ENCODE measurements at places on chromosomes 1 and 21.

GRCh38 chr21:30674312-30674711 is 31.6 kb downstream of the KRTAP20-3 start:
- no peak for DNase-seq

DNA sequence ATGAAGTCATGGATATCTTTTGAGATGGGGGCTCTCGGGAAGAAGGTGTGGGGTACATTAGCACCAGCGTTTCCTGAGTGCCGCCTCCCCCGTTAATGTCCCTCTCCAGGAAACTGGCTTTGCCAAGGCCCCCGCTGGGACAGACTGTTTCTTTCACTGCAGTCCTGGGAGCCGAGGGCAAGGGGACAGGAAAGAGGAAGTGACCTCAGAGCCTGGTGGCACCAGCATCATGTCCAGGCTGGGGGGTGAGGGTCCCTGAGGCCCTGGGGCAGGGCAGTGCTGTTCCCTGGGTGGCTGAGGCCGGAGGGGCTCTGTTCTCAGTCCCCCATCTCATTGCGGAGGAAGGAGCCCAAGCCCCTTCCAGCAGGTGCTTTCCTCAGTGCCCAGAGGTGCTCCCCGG is 5.8 kb downstream of the PFKL start:
- DNase-seq: no peak

DNA sequence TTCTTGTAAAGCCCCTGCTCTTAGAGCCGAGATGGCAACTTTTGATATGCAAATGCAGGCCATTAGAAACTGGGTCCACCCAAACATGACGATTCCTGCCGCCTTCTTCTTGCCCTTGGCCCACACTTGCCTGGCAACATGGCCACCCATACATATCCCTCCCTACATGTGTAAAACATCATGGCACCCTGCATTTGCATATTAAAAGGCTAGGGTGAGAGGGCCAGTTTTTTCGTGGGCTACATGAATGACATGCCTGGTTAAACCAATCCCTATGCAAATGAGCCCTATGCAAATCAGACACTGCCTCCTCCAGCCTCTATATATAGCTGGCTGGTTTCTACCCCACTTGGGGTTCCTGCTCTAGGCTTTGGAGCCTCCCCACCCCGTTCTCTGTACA is 18.8 kb downstream of the PLA2G2A start:
- no peak for DNase-seq

GRCh38 chr1:15413563-15414444 is 4.1 kb downstream of the EFHD2 start:
- no peak for DNase-seq

GRCh38 chr1:52268372-52268771 is 97.6 kb downstream of the CC2D1B start:
- DNase-seq: no peak

- peak; percentile 51 for DNase-seq
Measured at GRCh38 chr21:45140346-45140940, 66.1 kb downstream of the ADARB1 start.

GRCh38 chr21:38937286-38937790 is 131.6 kb downstream of the ETS2 start:
- DNase-seq: no peak

- DNase-seq: no peak
Measured at GRCh38 chr1:40017951-40018575, 22.5 kb upstream of the CAP1 start.

GRCh38 chr1:92820551-92820950 is 11.3 kb upstream of the RPL5 start:
- no peak for DNase-seq

DNA sequence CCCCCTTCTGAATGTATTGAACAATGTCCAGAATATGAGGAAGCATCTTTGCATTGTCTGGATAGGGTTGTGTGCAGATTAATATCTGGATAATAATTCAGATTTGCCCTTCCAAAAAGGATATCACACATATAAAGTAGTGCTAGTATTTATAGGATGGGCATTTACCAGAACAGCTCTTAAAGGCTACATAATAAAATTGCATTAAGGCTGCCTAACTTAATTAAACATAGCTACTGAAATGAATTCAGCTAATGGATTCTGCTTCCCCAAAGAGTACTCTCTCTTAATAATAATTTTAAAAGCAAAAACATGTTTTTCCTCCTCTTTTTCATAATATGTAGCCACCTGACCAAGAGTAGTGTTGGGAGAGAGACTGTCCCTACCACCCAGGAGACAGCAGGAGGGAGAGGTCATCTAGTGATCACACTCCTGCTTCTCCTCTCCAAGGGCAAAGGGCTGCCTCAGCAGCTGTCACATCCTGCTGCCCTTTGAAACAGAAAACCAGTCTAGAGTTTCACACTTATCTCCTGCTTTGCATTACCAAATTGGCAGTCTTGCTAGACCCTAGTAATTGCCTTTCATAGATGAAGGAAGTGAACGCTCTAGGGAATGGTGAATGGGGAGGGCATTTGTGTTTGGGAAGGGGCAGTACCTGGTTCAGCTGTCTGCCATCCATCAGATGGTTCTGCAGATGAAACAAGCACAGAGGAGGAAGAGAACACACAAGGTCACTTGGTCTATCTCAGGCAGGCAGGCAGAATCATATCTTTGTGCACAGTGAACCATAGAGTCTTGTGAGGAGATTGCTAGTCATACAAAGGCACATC is 29.3 kb upstream of the DDAH1 start:
- DNase-seq: no peak

GRCh38 chr1:158098256-158098655 is 82.4 kb upstream of the CD1D start:
- DNase-seq: no peak

DNA sequence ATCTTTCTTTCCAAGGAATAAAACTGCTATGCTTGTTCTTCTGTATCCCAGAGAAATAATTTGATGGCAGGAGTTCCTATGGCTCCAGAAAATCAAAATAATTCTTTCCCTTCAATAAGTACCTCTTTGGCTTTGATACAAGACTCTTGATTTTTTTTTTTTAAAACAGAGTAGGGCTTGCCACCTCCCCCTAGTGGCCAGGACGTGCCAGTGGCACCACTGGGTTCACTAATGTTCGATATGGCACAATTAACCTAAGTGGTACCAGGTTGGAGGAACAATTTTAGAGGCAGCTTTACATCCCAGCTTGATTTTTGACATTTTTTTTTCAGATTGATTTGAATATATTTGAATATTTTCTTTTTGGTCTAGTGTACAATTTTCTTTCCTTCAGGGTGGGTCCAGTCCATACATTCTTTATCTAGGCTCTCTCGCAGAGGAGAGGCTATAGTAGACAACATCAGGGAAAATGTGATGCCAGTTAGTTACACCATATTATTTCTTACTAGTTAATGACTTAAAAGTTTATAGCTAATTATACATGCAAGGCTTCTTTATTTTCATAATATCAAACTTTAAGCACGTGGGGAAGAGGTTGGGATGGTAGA is 330.9 kb downstream of the S1PR1 start:
- DNase-seq: peak; percentile 24

GRCh38 chr1:220184506-220184905 is 87.7 kb downstream of the RAB3GAP2 start:
- no peak for DNase-seq

- DNase-seq: no peak
Measured at GRCh38 chr1:50423670-50424000, 392 bp upstream of the DMRTA2 start.

- DNase-seq: no peak
Measured at GRCh38 chr1:161216945-161217712, 2.0 kb downstream of the FCER1G start.

- no peak for DNase-seq
Measured at GRCh38 chr1:6956488-6957159, 171.4 kb downstream of the CAMTA1 start.

DNA sequence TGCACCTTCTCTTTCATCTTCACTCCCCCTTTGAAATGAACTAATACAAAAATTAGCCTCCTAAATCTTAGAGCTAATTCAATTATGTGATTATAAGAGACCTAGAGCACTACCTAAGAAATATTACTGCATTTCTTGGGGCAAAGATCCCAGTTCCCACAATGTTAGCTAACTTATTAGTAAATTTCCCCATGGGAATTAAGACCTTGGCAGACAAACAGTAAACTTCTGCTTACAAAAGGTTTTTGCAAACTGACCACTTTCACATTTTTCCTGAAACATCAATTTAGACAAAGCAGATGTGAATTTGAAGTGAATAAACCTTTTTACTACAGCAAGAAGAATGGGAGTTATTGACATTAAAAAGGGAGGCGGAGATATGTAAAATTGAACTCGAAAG is 34.6 kb upstream of the LHX8 start:
- no peak for DNase-seq

- no peak for DNase-seq
Measured at GRCh38 chr1:227323967-227324268, 5.6 kb upstream of the CDC42BPA start.

GRCh38 chr1:212640223-212640878 is 31.8 kb downstream of the ATF3 start:
- no peak for DNase-seq

DNA sequence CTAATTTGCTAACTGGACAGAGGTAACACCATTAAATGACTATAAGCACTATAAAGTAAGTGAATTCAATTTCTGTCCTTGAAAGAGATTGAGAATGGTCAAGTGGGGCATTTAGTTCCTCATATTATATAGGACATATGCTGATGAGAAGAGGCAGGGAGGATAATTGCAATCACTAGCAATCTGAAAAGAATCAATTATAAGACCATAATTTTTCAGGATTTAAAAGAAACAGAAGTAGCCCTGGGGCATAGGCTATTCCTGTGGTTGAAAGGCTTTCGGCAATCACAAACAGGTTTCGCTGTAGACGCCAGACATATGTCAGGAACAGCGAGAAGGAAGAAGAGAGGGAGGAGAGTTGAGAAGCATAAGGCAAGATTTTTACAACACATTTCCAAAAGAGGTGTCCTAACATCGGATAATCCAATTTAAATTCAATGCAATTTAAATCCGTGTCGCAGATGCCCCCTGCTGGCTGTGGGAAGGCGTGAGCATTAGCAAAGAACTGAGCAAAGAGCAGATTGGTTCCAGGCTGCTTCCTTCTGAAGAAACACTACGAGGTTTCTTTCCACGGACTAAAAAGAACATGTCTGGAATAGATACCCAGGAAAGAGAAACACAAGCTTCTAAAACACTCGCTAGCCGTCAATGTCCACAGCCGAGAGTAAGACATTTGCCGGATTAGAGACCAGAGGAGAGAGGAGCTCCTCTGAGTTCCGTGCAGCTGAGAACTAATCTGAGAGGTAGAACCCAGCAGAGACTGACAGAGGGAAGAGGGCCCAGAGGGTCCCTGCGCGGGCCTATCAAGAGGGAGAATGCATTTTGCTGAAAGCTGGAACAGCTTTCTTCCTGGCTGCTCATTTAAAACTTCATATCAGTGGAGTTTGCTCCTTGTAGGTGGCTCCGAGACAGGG is 27.9 kb downstream of the RGS5 start:
- DNase-seq: no peak

- DNase-seq: no peak
Measured at GRCh38 chr1:183569141-183569540, 21.1 kb downstream of the NCF2 start.

- no peak for DNase-seq
Measured at GRCh38 chr1:162070094-162070748, 730 bp downstream of the NOS1AP start.

GRCh38 chr1:161439280-161440232 is 65.7 kb upstream of the FCGR2A start:
- DNase-seq: no peak

DNA sequence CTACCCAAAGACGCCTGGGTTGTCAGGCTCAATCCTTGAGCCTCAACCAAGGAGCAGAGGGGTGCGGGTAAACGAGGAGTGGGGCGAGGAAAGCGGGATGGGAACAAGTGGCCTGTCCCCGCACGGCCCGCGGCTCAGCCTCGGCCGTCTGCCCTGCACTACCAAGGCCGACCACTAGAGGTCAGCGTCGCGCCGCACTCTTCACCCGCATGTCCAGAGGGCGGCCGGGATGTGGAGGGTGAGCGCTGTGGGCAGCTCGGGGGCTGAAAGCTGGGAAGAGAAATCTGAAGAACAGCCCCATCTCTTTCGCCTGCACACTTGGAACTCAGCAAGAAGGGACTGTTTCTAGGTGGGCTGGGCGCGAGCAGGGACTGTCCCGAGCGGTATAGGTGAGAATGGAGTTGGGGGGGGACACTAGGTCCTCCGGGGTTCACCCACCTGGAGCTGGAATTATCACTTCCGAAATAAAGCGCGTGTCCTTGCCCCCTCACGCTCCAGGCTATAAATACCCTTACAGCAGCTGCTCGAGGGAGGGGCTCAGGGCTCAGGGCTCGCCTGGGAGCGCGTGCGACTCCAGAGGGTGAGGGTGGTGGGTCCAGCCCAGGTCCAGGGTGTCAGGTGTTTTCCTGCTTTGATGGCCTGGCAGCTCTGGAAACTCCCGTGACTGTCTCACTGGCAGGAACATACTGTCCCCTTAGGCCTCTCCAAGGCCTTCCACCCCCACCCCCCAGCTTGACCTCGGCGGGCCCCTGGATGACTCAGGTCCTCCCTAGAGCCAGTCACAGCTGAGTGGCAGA is 9.8 kb downstream of the SLC30A2 start:
- DNase-seq: peak; percentile 64

GRCh38 chr1:233982827-233983518 is 78.5 kb downstream of the SLC35F3 start:
- DNase-seq: no peak

GRCh38 chr21:45972716-45973474 is 8.7 kb upstream of the COL6A1 start:
- no peak for DNase-seq

- DNase-seq: no peak
Measured at GRCh38 chr1:196609370-196609737, 1.1 kb upstream of the KCNT2 start.

- no peak for DNase-seq
Measured at GRCh38 chr1:117794073-117794472, 135.3 kb downstream of the GDAP2 start.

- DNase-seq: peak; percentile 90
Measured at GRCh38 chr21:42424914-42425541, 21.3 kb downstream of the UBASH3A start.

GRCh38 chr1:97252076-97252475 is 530.5 kb downstream of the PTBP2 start:
- DNase-seq: no peak

DNA sequence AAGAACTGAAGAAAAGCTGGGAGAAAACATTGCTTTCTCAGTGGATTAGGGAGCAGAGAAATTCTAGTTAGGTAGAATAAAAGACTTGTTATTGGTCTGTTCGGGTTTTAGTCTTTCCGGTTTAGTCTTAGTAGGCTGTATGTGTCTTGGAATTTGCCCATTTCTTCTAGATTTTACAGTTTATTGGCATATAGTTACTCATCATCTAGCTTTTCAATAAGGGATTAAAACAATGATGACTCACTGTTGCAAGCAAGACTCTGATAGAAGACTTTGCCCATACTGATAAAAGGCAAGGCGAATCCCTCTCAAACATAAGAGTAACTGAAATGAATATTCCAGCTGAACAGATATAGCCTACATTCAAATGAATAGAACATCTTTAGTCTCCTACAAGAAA is 62.3 kb downstream of the GPR137B start:
- DNase-seq: no peak

DNA sequence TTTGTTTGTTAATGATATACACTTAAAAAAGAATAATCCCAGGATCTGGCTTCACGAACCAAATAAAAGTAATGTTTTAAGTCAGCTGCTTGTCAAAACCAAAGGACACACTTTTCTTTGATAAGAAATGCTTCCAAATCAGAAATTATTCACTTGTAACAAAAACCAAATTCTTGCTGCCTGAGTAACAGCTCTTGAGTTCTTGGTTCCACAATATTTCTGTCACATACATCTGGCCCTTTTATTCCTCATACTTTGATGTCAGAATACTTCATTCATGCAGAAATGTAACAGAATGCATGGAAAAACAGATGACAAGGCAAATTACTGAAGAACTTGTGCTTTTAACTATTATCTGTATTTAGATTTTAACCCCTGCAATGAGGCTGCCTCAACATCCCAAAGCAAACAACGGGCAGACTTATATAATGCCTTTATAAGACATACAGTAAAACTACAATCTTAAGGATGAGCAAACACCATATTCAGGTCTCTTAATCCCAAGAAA is 1.5 kb downstream of the VAMP4 start:
- no peak for DNase-seq
